ENCODE measurements at places on chromosomes 12 and 14.

DNA sequence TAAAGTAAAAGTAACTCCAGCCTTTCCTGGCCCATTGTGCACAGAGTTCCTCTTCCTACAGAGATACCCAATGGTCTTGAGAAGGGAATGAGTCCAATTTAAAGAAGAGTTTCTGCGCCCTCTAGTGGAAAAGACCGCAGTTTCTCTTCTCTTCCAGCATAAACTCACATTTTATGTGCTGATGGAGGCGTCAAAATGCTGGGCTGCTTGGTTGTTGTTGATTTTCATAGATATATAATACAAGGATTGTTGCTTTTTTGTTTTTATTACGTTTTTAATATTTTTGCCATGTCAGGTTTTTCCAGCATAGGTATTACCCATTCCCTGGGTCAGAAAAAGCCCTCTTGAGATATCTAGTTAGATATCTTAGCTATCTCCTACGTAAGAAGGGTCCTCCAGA, 356.9 kb upstream of the STXBP6 start:
- DNase-seq = no peak

DNA sequence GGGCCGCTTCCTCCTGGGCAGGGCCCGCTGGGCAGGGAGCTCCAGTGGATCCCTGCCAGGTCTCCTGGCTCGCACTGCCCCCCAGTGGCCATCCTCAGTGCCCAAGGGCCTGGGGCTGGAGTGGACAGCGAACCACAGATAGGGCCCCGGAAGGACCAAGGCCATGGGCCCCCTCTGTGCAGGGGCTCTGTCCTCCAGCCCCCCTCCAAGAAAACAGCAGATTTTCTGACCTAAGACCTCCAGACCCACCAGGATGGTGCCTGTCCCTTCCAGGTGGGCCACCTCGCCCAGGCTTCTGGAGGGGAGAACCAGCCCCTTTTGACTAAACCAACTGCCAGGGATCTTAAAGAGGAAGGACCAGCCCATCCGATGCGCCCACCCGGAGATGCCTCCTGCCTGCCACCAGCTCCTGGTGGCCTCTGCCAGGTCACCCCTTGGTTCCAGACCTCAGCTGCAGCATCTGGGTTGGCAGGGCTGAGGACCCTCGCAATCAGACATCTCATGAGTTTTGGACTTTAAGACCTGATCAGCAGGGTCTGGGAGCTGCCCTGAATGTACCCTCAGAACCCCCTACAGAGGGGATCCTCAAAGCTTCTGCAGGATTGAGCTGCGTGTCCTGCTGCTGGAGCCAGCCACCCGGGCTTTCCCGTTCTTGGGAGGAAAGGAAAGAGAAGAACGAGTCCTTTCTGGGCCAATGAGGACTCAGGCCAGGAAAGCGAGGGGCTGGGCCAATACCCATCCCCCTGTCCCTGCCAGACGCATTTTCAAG, 325.8 kb upstream of the DIO3 start:
- peak; percentile 17 for DNase-seq

- no peak for DNase-seq
These were observed 14.5 kb downstream of the SCNN1A start for GRCh38 chr12:6360578-6361490.

- no peak for DNase-seq
These were observed 40.9 kb upstream of the ELK3 start for GRCh38 chr12:96153131-96153725.

GRCh38 chr12:131559517-131560516, 151.1 kb upstream of the SFSWAP start:
- DNase-seq = no peak

- DNase-seq = no peak
These were observed 361.9 kb downstream of the BCL11B start for GRCh38 chr14:98910061-98910460.

All from stimulated activated CD4-positive, alpha-beta T cell treated with anti-CD3 and anti-CD28 coated beads, Interleukin-4, amount 100 ng/mL, for 4 hours (primary cell).